ENCODE measurements at places on chromosomes 3 and 15.

DNA sequence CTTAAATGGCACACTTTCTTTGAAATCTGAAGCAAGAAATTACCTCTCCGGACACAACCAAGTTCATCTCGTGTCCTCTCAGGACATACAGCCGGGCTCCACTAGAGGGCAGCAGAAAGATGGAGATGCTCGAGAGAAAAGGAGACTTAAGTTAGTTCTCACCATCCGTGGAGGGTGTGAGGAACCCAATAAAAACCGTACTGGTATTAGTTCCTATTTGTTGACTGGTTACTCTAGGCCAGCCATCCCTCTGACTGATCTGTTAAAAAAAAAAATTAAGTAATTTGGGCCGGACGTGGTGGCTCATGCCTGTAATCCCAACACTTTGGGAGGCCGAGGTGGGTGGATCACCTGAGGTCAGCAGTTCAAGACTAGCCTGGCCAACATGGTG, 7.9 kb upstream of the CYP11A1 start:
- DNase-seq = peak; percentile 65

DNA sequence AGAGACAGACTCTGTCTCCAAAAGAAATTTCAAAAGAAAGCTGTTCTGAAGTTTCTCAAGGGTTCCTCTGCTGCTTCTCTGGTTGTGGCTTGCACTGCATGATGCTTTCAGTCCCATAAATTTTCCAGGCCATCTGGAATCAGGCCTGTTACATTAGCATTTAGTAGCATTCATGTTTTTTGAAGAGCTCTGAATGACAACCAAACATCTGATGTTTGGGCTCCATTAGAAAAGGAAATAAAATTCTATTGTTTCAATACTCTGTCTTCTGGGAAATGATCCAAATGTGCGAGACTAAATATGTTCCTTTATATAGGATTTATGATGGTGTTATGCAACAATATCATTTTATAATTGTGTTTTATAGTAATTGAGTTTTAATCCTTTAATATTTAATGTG, 455.8 kb downstream of the GABRG3 start:
- no peak for DNase-seq

DNA sequence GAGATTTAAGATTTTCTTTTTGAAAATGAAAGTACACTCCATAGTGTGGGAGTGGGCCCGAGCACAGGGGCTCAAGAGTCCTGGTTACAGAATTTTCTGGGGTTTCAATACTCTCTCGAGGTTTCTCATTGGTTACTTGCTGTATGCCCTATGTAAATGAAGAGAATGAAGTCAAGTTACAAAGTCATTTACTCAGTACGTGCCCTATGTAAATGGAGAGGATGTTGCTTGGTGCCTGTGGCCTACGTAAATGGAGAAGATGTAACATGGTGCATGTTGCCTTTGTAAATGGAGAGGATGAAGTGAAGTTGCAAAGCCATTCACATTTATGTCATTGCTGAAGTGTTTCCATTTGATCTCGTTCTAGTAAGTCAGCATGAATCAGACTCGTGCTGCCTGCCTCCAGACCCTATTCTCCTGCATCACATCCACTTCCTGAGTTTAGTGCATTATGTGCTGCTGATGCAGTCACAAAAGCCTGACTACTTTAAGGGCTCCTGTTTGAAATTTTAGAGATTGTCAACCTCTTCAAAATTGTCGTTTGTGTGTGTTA, 302.0 kb downstream of the ZBBX start:
- DNase-seq = no peak

DNA sequence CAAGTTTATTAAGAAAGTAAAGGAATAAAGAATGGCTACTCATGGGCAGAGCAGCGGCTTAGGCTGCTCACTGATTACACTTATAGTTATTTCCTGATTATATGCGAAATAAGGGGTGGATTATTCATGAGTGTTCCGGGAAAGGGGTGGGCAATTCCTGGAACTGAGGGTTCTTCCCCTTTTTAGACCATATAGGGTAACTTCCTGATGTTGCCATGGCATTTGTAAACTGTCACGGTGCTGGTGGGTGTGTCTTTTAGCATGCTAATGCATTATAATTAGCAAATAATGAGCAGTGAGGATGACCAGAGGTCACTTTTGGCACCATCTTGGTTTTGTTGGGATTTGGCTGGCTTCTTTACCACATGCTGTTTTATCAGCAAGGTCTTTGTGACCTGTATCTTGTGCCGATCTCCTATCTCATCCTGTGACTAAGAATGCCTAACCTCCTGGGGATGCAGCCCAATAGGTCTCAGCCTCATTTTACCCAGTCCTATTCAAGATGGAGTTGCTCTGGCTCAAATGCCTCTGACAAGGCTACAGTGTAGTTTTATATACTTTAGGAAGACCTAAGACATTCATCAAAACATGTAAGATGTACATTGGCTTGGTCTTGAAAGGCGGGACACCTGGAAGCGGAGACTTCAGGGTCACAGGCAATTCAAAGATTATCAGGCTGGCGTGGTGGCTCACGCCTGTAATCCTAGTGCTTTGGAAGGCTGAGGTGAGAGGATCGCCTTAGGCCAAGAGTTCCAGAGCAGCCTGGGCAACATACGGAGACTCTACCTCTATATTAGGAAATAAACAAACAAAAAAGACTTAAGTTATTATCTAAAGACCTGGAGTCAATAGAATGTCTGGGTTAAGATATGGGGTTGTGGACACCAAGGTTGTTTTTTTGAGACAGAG, 3.2 kb upstream of the BLOC1S6 start:
- no peak for DNase-seq

DNA sequence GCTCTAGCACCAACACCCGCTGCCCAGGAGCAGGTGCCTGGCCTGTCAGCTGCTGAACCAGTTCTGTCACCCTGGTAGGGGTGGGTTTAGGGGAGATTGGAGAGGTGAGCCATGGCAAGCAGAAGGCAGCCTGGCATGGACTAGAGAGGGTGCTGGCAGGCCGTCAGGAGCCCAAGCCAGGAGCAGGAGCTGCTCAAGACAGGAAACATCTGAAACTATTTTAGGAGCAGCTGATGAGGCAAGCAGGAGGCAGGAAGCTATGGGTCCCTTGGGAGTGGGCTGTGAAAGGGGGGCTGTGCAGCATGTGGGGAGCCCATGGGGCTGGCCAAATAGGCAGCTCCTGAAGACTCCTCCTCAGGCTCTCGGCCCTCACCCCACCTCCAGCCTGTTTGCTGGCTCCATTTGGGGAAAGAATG, 2.3 kb downstream of the INKA1 start:
- DNase-seq = peak; percentile 37
